ENCODE measurements at places on chromosomes 7 and 10.
A peak's percentile ranks its signal among the peaks of the same experiment; 100 is the strongest.

GRCh38 chr7:13028036-13028824 lies 340.8 kb downstream of the ARL4A start:
- DNase-seq = no peak

DNA sequence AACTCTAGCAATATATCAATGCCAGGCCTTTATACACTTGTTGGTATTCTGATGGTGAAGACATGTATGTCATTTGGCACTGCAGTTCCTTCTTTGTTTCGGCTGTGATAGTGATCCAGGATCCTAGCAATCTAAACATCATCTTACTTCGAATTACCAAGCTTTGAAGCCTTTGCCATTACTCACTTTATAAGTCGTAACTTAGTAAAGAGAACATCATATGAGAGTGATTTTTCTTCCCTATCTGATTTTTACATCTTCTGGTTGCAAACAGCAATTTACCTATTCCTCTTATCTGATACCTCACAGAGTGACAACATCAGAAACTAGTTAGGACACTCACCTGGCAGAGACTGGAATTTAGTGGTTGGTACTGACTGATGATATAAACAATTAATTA lies 7.6 kb upstream of the BPGM start:
- no peak for DNase-seq

DNA sequence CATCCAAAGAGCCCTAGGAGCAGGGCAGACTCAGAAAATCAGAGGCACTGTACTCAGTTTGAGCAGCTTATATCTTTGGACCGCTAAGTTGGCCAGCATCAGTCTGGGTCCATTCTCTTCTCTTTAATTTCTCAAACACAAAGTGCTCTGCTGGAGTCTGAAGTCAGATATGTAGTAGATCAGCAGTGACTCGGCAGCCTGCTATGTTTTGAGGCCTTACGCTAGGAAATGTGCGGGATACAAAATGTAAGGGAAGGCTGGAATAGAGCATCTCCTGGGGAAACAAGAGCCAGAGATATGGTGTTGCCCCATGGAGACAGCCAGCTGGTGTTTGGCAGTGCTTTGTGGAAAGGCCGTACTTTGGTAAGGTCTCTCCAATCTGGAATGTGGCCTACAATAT lies 60.6 kb upstream of the VKORC1L1 start:
- DNase-seq = no peak

DNA sequence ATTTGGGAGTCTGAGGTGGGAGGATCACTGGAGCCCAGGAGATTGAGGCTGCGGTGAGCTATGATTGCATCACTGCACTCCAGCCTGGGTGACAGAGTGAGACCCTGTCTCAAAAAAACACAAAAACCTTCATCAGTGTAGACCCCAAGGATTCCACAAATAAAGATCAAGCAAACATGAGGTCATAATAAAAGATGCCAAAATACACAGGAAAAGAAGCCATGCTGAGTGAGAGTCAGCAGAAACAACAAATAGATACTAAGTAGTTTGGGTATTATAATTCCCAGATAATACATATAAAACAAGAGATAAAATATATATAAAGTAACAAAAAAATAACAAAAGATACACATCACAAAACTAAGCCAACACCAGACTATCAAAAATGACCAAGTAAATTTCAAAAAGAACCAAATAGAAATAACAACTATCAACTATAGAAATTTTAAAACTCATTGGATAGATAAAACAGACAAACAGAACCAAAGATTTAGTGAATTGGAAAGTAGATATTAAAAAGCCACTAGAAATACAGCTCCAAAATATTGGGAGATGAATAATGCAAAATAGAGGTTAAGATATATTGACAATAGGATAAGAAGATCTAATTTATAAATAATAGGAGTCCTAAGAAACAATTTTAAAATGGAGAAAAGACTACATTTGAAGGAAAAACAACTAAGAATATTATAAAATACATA lies 48.9 kb upstream of the FHIP2A start:
- no peak for DNase-seq

DNA sequence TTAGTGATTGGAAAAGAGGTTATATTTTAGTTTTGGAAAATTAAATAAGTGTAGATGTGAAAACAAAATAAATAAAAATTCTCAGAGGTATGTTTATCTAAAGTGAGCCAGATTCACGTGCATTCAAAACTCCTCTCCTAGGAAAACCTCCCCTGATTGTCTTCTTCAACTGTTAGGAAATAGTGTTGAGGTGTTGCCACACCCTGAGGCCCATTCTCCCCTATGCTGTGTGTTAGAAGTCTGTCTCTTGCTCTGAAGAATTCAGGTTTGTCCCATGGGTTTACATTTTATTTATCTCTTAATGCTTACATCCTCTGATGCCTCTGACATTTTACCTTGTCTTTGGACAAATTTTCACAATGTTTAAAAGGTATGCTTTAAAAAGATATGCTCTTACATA lies 40.3 kb downstream of the PTPRE start:
- DNase-seq = peak; percentile 8

DNA sequence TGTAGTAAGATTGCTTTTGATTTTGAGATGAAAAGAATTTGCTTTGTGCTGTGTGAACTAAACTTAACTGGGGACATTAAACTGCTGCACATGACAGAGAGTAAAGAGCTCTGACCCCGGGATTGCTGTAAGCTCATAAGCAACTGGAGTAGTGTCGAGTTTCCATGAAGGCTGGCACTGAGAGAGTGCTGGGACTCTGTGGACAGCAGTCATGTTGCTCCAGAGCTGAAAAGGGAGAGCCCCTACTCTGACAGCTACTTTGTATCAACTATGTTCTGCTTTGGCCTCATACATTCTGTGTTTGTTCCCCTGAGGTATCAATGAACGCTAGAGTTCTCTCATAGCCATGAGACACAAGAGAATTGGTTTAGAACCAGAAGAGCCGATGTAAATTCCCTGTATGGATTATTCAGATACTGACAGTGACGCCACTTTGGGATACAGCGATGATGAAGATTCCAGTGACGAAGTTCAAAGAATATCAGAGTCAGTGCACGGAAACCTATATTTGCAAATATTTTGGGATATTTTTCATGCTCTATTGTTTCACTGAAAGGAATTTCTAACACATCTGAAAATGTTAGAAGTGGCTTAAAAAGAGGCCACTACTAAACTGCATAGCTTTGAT lies 185.9 kb upstream of the DKK1 start:
- DNase-seq = no peak

DNA sequence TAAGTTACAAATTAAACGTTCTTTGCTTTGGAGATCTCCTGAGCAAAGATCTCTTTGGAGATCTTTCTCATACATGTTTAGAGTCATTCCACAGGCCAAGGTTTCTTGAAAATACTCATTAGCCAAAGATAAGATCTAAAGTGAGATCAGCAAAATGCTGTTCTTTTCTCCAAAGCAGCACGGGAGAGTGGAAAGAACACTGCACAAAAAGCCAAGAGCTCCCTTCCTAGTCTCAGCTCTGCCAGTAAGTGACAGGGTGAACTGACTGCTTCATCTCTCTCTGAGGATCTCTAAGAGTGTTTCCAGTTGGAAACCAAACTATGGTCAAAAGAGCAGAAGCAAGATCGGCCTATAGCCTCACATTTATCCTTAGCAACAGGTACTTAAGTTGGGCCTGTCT lies 168.4 kb upstream of the ASAH2 start:
- DNase-seq = no peak

DNA sequence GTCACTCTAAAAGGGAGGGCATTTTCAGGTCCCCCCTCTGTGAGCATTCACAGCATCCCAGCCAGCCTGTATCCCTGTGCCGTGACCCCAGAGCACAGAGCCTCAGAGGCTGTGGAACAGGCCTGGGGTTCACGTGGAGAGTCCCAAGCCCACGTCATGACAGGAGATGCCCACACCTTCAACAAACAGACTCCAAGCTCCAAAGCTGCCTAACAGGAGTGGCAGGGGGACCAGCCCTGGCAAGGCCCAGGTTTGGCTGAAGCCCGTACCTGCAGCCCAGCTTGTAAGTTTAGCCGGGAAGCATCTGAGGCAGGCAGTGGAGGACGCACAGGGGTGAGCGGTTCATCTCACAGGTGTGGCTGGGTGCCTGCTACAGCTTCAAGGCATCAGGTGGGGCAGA lies 33.5 kb downstream of the LHPP start:
- DNase-seq = no peak

GRCh38 chr7:100407285-100408180 lies 21.0 kb downstream of the ZCWPW1 start:
- peak; percentile 66 for DNase-seq

GRCh38 chr10:69176823-69177222 lies 3.2 kb upstream of the SUPV3L1 start:
- no peak for DNase-seq

GRCh38 chr7:4203626-4204512 lies 478.2 kb upstream of the FOXK1 start:
- no peak for DNase-seq

DNA sequence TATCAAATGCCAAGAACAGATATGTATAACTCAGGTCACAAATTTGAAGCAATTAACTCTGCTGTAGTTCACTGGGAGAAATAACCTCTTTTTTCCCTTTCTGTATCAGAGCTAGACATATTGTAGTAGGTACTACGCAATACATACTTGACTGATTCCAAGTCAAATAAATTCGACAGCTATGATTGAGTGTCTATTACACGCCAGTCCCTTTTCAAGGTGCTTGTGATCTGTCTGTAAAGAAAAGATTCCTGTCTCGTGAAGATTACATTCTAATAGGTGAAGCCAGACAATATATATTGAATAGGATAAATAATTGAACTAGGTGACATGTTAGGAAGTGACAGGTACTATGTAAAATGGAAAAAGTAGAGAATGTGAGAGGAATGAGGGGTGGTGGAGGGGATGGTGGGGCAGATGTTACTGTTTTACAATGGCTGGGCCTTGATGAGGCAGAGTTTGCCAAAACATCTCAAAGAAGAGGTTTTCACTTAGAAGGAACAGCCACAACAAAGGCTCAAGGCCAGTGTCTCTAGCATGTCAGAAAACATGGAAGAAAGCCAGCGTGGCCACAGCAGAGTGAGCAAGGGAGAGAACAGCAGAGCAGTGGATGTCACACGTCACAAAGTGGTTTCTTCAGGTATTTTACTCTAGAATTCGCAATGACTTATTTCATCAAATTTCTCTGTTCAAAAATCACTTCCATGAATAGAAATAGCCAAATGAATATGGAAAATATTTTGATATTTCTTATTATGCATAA lies 282.6 kb upstream of the CACNA2D1 start:
- DNase-seq = no peak

DNA sequence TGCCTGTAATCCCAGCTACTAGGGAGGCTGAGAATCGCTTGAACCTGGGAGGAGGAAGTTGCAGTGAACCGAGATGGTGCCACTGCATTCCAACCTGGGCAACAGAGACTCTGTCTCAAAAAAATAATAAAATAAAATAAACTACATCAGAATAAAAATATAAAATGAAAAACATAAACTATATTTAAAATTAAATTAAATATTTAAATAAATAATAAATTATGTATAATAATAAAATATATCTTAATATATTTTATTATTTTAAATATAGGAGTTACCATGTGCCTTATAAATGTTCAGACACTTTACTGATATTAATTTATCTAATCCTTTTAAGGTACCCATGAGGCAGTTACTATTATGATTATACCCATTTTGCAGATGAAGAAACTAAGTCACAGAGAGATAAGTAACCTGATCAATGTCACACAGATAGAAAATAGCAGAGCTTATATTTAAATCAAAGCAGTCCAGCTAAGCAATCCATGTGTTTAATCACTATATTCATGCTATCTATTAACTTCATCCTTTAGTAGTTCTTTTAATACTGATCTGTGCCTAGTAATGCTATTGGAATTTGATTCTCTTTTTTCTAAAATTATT lies 30.3 kb upstream of the MET start:
- no peak for DNase-seq

- DNase-seq = no peak
Observed at GRCh38 chr7:28383975-28384374, 28.3 kb upstream of the CREB5 start.

DNA sequence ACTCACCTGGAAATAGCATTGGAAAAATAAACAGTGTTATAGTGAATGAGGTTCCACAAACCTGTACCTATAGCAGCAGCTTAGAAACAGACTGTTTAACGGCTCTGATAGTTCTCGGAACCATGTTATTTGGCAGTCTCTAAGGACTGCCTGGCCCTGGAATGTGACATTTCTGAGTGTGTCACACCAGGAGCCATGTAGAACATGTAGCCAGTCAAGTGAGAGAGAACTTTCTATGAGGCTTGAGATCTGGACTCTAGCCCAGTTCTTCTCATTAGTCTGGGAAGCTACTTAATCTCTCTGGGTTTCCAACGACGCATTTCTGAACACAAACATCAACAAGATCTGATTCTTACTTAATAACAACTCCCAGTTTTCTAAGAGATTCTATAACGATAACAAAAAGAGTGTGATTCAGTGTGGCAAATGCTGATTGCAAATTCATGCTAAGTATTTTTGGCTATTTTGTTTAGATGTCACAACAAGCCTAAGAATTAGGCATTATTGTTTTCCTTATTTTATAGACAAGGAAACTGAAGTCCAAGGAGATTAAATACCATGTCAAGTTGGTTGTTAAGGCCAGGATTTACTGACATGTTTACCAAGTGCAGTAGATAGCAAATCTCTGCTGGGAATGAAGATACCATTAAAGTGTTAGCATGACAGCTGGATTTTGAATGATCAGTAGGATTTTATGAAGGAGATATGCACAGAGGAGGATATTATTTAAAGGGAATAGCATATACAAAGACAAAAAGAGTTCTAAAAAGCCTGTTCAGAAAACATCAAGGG lies 47.2 kb downstream of the APBB1IP start:
- DNase-seq = no peak

- no peak for DNase-seq
Observed at GRCh38 chr10:34377833-34378232, 437.3 kb downstream of the PARD3 start.

GRCh38 chr10:25933653-25934608 lies at the start of gene MYO3A:
Gene MYO3A, plus strand, starts transcription at chr10:25934229. Its CDS starts 17,882 bp downstream, at chr10:25952111.
- DNase-seq = no peak

DNA sequence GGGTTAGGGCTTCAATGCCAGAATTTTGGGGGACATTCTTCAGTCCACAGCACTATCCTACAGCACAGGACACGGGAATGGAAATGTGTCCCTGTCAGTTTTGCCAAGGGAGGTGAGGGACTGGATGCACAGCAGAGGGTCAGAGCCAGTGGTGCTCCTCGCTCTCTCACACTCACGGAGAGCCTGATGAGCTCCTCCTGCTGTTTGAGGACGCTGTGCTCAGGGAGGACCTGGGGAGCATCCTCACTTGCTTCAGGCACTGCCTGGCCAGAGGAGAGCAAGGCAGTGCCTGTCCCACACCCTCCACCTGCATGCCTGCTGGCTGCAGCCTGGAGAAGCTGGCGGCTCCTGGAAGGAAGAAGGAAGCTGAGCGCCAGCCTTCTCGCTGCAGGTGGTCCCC lies 58.6 kb downstream of the RAMP3 start:
- no peak for DNase-seq

DNA sequence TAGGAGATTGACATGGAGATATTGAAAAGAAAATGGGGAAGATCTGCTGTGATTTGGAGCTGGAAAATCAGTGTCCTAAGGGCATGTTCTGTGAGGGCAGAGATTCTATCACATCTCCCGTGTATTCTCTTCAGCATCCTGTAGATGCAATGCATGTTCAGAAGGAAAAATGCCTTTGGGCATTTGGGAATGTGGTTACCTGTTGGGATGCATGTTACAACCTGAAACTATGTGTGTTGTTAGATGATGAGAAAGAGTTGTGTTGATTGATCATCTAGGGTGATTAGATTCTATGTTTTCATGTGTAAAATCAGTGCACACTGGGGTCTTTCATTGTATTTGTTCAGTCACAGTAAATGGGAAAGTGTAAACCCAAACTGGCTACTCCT lies 14.7 kb downstream of the CUZD1 start:
- peak; percentile 9 for DNase-seq

GRCh38 chr10:76576276-76576962 lies 1061.2 kb downstream of the KCNMA1 start:
- DNase-seq = peak; percentile 22

GRCh38 chr10:25174461-25175230 lies at the start of gene GPR158:
Gene GPR158, plus strand, starts transcription at chr10:25175001. Its CDS starts 420 bp downstream, at chr10:25175421.
- DNase-seq = peak; percentile 91
